ENCODE measurements at places on chromosomes 5 and 9. TPM values are rescaled to one million over a fixed set of nuclear protein-coding genes. Genes with fewer than 3 reads are reported as not detected.
A peak's percentile ranks its signal among the peaks of the same experiment; 100 is the strongest.

GRCh38 chr9:71781391-71781790 is 13.1 kb upstream of the CEMIP2 start:
- no peak overlapping the region for H3K4me3 ChIP-seq
- no peak for DNase-seq
- H3K4me1 ChIP-seq = peaks cover 5% of the 10 kb centered on the region
- no peaks in the 10 kb centered on the region for H3K36me3 ChIP-seq
- H3K27ac ChIP-seq = no peak overlapping the region

- no peak for DNase-seq
- H3K27me3 ChIP-seq = peaks cover 2% of the 10 kb centered on the region
These were observed 13.5 kb downstream of the DUSP1 start for GRCh38 chr5:172757394-172758010.

DNA sequence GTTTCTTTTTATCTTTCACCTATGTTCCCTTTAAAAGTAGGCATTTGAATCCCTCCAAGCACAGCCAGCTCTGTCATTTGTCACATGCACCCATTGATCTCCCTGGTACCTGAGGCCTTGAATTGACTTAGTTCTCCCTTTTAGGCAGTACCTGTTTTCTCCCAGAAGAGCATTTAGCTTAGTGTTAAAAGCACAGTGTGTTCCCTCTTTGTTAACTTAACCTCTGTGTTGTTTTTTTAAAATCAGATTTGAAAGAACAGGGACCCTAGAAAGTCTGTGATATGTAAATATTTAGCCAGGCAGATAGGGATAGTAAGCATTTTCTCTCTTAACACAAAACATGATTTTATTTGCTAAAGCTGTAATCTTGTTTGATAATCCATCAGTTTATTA is 113.8 kb upstream of the SPATA31D4 start:
- H3K4me3 ChIP-seq = no peak overlapping the region
- no peaks in the 10 kb centered on the region for H3K27me3 ChIP-seq
- no peaks in the 10 kb centered on the region for H3K36me3 ChIP-seq
- H3K27ac ChIP-seq = no peak overlapping the region
- DNase-seq = peak; percentile 43

GRCh38 chr5:75992753-75993152 is 90.4 kb upstream of the SV2C start:
- no peak overlapping the region for H3K4me3 ChIP-seq
- H3K4me1 ChIP-seq = no peaks in the 10 kb centered on the region
- no peaks in the 10 kb centered on the region for H3K36me3 ChIP-seq
- no peak for DNase-seq
- no peak overlapping the region for H3K27ac ChIP-seq

PFN3 gene
- not detected for total RNA-seq

GRCh38 chr5:173466227-173466626 is 138.0 kb upstream of the STC2 start:
- H3K4me1 ChIP-seq = no peaks in the 10 kb centered on the region
- no peak overlapping the region for H3K4me3 ChIP-seq
- no peaks in the 10 kb centered on the region for H3K27me3 ChIP-seq
- DNase-seq = no peak
- no peaks in the 10 kb centered on the region for H3K36me3 ChIP-seq

DNA sequence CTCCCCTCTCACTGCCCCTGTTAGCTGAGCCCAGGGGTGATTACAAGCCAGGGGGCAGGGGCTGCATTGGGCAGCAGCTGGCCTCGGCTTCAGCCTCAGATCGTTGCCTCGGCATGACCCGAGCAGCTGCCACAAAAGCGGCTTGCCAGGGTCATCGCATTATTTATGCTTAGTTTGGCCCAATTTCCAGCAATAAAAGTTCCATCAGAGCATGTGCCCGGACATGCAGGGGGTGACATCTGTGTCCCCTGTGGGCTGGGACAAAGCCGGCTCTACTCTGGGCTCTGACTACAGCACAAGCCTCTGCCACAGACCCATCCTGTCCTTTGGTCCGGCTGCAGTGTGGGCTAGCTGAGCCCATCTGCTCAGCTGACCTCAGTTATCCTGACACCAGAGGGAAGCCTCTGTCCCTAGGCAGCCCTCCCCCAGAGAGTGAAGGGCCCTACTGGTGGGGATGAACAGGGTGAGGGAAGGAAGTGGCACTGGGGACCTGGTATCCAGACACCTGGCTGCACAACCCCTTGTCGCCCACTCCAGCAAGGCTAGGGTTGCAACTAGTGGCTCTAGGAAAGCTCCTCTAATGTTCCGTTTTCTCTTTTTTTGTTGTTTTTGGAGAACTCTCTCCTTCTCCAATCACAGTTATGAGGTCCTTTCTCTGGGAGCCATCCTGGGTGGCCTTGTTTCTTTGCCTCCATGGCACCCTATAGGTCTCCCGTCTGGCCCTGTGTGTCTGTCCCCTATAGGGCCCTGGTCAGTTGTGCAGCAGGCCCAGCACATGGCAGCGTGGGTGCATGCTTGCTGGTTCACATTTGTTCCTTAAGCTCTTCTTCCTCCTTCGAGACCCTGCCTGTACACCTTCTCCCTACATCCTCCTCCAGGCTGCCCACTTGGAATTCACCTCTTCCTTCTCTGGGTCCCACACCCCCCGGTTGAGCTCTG is 13.3 kb upstream of the GADD45G start:
- H3K27ac ChIP-seq = no peak overlapping the region
- no peak for DNase-seq
- H3K27me3 ChIP-seq = no peaks in the 10 kb centered on the region
- H3K4me3 ChIP-seq = no peak overlapping the region
- no peaks in the 10 kb centered on the region for H3K4me1 ChIP-seq
- H3K36me3 ChIP-seq = no peaks in the 10 kb centered on the region

DNA sequence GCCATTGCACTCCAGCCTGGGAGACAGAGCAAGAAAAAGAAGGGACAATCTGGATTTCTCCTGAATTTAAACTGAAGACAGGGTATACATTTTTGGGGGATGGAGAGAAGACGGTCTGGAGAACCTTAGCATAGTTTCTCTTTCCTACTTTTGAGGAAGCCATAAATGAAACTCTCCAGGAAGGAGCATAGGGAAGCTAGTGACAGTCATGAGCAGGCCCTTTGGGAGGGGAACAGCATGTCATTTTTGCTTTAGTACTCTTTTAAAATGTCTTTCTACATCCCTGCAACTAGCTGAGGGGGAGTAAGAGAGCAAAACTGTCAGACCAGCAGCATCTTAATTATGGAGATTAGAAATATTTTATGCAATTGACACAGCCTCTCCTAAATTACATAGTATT is 8.2 kb upstream of the SLC44A1 start:
- H3K4me3 ChIP-seq = no peak overlapping the region
- H3K27ac ChIP-seq = no peak overlapping the region
- no peaks in the 10 kb centered on the region for H3K4me1 ChIP-seq
- no peaks in the 10 kb centered on the region for H3K36me3 ChIP-seq
- no peak for DNase-seq
- no peaks in the 10 kb centered on the region for H3K27me3 ChIP-seq

- H3K36me3 ChIP-seq = no peaks in the 10 kb centered on the region
- H3K27ac ChIP-seq = no peak overlapping the region
- H3K4me1 ChIP-seq = no peaks in the 10 kb centered on the region
- no peak for DNase-seq
- no peak overlapping the region for H3K4me3 ChIP-seq
These were observed 79.7 kb upstream of the SSBP2 start for GRCh38 chr5:81830596-81830995.

ANXA6 gene
- 381 TPM for total RNA-seq

- H3K27ac ChIP-seq = no peak overlapping the region
- no peaks in the 10 kb centered on the region for H3K27me3 ChIP-seq
These were observed 1070.0 kb downstream of the CDH12 start for GRCh38 chr5:21783074-21783679.

- no peaks in the 10 kb centered on the region for H3K36me3 ChIP-seq
- DNase-seq = no peak
- no peaks in the 10 kb centered on the region for H3K27me3 ChIP-seq
- H3K4me1 ChIP-seq = peaks cover 14% of the 10 kb centered on the region
- H3K27ac ChIP-seq = no peak overlapping the region
- no peak overlapping the region for H3K4me3 ChIP-seq
These were observed 396.1 kb downstream of the MAN2A1 start for GRCh38 chr5:110085826-110086225.

- no peak overlapping the region for H3K27ac ChIP-seq
- H3K27me3 ChIP-seq = no peaks in the 10 kb centered on the region
- no peak overlapping the region for H3K4me3 ChIP-seq
- DNase-seq = no peak
- no peaks in the 10 kb centered on the region for H3K4me1 ChIP-seq
- H3K36me3 ChIP-seq = no peaks in the 10 kb centered on the region
These were observed 1.1 kb upstream of the FGF1 start for GRCh38 chr5:142686968-142687367.

BSPRY gene
- total RNA-seq = 2.3 TPM

DNA sequence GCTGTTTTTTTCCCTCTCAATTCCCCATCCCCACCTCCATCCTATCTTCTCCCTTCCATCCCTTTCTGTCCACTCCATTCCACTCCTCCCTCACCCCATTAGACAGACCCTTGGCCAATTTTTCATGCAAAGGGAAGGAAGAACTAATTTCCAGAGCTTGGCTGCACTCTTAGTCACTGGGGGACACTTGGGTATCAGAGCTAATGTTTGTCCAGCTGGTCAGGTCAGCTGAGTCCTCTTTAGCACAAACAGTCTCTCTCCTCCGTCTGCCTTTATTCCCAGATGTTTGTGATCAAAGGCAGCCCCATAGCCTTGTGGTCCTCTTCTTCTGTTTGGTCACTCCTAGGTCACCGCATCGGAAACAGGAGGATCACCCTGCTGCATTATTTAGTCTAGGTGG is 148.5 kb downstream of the NMUR2 start:
- DNase-seq = no peak
- H3K4me3 ChIP-seq = no peak overlapping the region
- H3K27me3 ChIP-seq = no peaks in the 10 kb centered on the region
- H3K36me3 ChIP-seq = no peaks in the 10 kb centered on the region
- H3K27ac ChIP-seq = no peak overlapping the region

- no peaks in the 10 kb centered on the region for H3K4me1 ChIP-seq
- H3K27me3 ChIP-seq = no peaks in the 10 kb centered on the region
- no peak overlapping the region for H3K27ac ChIP-seq
- H3K4me3 ChIP-seq = no peak overlapping the region
These were observed 17.0 kb upstream of the TNC start for GRCh38 chr9:115134941-115135340.

AFAP1L1 gene
- 8.0 TPM for total RNA-seq

- no peaks in the 10 kb centered on the region for H3K36me3 ChIP-seq
- no peak overlapping the region for H3K4me3 ChIP-seq
- DNase-seq = no peak
- no peaks in the 10 kb centered on the region for H3K4me1 ChIP-seq
These were observed 195.9 kb downstream of the ASTN2 start for GRCh38 chr9:117218951-117219350.

- peak overlapping the region; percentile 64 for H3K4me3 ChIP-seq
- peaks cover 10% of the 10 kb centered on the region for H3K4me1 ChIP-seq
- no peaks in the 10 kb centered on the region for H3K27me3 ChIP-seq
- no peak for DNase-seq
- no peak overlapping the region for H3K27ac ChIP-seq
- peaks cover 14% of the 10 kb centered on the region for H3K36me3 ChIP-seq
These were observed 1.0 kb downstream of the URM1 start for GRCh38 chr9:128372188-128372641.

CD72 gene
- total RNA-seq = 6.8 TPM

CREBRF gene
- 16.7 TPM for total RNA-seq

MGAT1 gene
- total RNA-seq = 53.4 TPM

DNA sequence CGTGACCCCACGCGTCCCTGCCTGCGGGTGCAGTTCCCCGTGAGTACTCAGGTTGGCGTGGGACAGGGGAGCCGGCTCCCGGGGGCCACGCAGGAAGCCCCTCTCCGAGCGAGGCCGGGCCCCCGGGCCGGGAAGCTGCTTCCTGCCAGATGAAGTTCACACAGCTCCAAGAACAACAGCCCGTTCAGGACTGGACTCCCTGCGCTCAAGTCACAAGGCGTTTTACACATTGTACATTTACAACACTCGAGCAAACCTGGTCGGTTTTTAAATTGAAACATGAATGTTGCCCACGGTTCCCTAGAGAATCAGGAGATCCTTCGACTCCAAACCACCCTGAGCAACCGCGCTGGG is 22.4 kb downstream of the SLC9A3 start:
- H3K4me1 ChIP-seq = no peaks in the 10 kb centered on the region
- H3K27me3 ChIP-seq = peaks cover 6% of the 10 kb centered on the region
- H3K27ac ChIP-seq = no peak overlapping the region
- no peaks in the 10 kb centered on the region for H3K36me3 ChIP-seq
- no peak overlapping the region for H3K4me3 ChIP-seq

KLHL3 gene
- total RNA-seq = 5.8 TPM

GRCh38 chr9:93820667-93821306 is 134.4 kb downstream of the BARX1 start:
- no peak overlapping the region for H3K4me3 ChIP-seq
- H3K36me3 ChIP-seq = no peaks in the 10 kb centered on the region
- peaks cover 15% of the 10 kb centered on the region for H3K27me3 ChIP-seq
- no peaks in the 10 kb centered on the region for H3K4me1 ChIP-seq

CNTFR gene
- total RNA-seq = 3.9 TPM
